ENCODE measurements at places on chromosomes 1 and 21.

DNA sequence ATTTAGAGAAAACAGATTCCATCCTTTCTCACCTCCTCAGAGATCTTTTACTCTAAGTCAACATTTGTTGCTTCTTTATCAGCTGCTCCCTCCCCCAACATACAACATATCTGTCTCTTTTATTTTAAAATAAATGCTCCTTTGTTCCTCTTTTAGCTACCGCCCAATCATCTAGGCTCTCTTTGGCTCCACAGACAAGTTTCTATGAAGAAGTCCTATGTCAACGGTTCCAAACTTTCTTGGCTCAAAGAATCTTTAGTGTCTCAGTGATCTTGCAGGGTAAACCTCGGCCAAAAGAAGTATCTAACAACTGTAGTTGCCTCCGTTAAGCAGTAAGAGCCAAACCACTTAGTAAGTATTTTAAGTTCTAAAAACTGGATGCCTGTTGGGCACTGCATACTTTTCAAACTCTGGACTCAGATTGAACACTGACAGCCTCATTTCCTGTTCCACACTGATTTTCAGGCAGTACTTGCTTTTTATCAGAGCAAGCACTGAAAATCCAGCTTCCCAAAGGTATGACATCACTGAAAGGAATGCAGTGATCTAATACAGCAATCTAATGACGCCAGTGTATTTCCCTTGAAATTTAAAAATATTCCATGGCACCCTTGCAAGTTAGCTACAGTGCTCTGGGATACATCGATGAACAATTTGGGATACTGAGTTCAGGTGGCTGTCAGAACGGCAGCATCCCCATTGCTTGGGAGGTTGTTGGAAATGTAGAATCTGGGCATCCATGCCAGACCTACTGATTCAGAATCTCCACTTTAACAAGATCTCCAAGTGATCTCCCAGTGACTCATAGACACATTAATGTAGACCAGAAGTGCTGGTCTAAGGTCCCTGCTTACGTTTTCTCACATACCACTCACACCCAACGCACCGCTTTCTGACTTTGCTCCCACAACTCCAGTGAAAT lies 26.8 kb downstream of the EGLN1 start:
- DNase-seq: no peak

DNA sequence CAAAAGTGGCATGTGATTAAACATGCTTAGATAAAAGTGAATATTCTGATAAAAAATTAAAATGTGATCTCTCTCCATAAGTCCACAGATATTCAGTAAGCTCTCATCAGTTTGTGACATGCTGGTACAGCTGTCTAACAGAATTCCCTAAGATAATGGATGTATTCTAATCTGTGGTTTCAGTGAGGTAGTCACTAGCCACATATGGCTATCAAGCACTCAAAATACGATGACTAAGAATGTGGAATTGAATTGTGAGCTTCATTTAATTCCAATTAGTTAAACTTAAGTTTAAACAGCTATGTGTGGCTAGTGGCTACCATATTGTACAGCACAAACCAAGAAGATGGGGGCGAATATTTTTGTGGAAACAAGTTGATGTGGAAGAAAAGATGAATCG lies 4.1 kb upstream of the REG4 start:
- no peak for DNase-seq

GRCh38 chr1:17636612-17637011 lies 97.1 kb downstream of the ARHGEF10L start:
- DNase-seq: no peak

DNA sequence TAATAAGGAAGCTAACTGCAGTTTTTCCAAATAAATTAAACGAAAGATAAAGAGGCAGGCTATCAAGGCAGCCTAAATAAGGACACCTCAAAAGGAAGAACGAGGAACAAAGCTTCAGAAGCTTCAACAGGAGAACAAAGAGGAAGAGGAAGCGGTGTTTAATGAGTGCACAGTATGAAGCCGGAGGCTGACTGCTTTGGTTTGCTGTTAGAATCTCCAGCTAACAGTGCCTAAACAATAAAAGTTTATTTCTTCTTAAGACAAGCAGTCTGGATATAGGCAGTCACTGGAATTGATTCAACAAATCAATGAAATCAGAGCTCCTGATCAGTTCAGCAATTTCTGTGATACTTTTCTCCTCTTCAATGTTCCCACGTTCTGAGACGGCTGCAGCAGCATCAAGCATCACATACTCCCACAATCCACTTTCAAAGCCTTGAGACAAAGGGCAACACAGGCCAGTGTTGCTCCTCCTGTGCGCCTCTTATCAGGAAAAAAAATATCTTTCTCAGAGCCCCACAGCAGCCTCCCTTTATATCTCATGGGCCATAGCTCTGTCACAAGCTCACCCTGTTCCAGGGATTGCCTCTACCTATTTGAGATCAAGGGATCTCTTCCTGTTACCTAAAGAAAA lies 365.6 kb upstream of the ST6GALNAC5 start:
- DNase-seq: no peak

- DNase-seq: no peak
These were observed 68.8 kb upstream of the LYST start for GRCh38 chr1:235935235-235936225.

- DNase-seq: peak; percentile 72
These were observed 153.2 kb downstream of the PIK3R3 start for GRCh38 chr1:45979074-45979777.

- DNase-seq: no peak
These were observed 205.4 kb upstream of the FMN2 start for GRCh38 chr1:239886266-239886665.

Measured in NCI-H187 treated with DMSO at 0.1 percent for 48 hours (cell line).